Fibroblast of lung (primary cell): ENCODE measurements at places on chromosomes 2 and 18. TPM values are rescaled to one million over a fixed set of nuclear protein-coding genes. Genes with fewer than 3 reads are reported as not detected.

GRCh38 chr2:3667151-3667631, 9.2 kb downstream of the ALLC start:
- no peaks in the 10 kb centered on the region for H3K4me1 ChIP-seq
- DNase-seq, result peak; percentile 70
- peak overlapping the region; percentile 36 for H3K4me3 ChIP-seq
- H3K27me3 ChIP-seq, result no peaks in the 10 kb centered on the region
- H3K27ac ChIP-seq, result no peak overlapping the region

GRCh38 chr2:184644685-184645084, 46.4 kb downstream of the ZNF804A start:
- H3K27ac ChIP-seq, result no peak overlapping the region
- H3K36me3 ChIP-seq, result no peaks in the 10 kb centered on the region
- peaks cover 2% of the 10 kb centered on the region for H3K4me1 ChIP-seq
- no peak overlapping the region for H3K4me3 ChIP-seq
- DNase-seq, result peak; percentile 11

- H3K27me3 ChIP-seq, result no peaks in the 10 kb centered on the region
- H3K27ac ChIP-seq, result no peak overlapping the region
- H3K4me3 ChIP-seq, result no peak overlapping the region
- no peak for DNase-seq
- H3K4me1 ChIP-seq, result no peaks in the 10 kb centered on the region
Observed at GRCh38 chr18:12885500-12885899, 1.5 kb upstream of the PTPN2 start.

DNA sequence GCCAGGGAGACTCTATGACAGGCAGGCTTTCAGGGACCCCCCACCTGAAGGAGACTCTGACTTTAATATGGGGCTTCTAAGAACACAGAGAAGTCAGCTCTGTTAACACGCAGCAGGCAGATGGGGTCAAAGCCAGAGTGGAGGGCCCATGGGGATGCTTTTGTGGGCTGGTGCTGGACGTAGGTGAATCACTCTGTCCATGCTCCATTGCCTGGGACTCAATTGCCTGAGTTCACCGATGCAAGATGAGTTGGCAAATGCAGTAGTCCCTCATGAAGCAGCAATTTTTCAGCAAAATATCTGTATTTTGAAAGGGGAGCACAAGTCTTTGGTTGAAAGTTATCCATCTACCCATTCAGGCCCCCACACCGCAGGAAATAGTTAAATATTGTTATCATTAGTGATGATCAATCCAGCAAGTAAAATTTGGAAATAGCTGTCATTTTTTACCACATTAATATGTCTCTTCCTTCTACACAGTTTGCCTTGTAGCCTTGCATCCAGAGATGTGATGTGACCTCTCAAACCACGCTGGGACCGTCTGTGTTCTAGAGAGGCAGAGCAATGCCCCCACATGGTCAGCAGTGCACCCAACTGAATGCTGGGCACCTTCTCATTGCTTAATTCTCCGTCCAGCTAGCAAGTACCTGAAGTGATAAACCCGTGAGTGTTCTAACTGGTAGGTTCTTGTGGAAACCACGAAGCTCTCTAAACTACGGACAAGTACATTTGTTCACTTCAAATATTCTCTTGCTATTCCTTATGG, 34.8 kb upstream of the FAM110C start:
- no peak for DNase-seq

DNA sequence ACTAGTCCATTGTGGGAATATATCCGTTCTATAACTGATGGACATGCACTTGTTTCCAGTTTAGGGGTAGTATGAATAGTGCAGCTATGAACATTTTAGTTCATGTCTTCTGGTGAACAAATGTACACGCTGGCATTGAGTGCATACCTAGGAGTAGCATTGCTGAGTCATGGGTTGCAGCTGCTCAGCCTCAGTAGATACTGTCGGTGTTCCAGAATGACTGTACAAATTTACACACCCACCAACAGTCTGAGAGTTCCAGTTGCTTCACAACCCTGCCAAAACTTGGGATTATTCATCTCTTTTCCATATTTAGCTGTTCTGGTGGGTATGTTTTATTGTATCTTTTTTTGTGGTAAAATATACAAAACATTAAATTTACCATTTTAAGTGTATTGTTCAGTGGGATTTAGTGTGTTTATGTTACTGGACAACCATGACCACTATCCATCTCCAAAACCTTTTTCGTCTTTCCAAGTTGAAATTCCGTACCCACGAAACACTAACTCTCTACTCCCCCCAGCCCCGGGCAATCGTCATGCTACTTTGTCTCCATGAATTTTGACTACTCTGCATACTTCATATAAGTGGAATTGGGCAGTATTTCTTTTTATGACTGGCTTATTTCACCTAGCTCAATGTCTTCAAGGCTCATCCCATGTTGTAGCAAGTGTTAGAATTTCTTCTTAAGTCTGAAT, 281.0 kb downstream of the PRKCE start:
- no peak overlapping the region for H3K4me3 ChIP-seq
- no peaks in the 10 kb centered on the region for H3K27me3 ChIP-seq
- peaks cover 11% of the 10 kb centered on the region for H3K4me1 ChIP-seq
- no peak overlapping the region for H3K27ac ChIP-seq
- no peaks in the 10 kb centered on the region for H3K36me3 ChIP-seq
- DNase-seq, result peak; percentile 89

- H3K4me3 ChIP-seq, result no peak overlapping the region
- no peaks in the 10 kb centered on the region for H3K4me1 ChIP-seq
- no peak overlapping the region for H3K27ac ChIP-seq
- no peak for DNase-seq
- peaks cover 2% of the 10 kb centered on the region for H3K27me3 ChIP-seq
- H3K36me3 ChIP-seq, result no peaks in the 10 kb centered on the region
Observed at GRCh38 chr2:234081970-234082822, 31.7 kb downstream of the SPP2 start.

DNA sequence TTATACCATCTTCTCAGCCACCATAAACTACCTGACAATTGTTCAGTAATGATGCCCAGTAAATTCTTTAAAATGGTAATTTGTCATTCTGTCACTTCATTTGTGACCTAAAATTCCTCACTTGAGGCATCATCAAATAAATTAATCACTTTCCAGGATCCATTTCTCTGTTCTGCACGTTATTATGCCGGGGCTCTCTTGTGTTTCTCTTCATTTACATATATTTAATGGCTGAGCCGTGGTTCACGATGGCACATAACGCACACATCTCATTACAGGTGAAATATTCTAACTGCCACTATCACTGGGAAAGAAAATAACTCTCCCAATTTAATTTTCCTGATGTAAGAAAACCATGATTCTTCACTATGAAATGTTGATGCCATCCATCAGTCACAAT, 529.6 kb downstream of the NR4A2 start:
- H3K4me1 ChIP-seq, result no peaks in the 10 kb centered on the region
- no peak overlapping the region for H3K27ac ChIP-seq
- H3K27me3 ChIP-seq, result no peaks in the 10 kb centered on the region
- DNase-seq, result no peak

DNA sequence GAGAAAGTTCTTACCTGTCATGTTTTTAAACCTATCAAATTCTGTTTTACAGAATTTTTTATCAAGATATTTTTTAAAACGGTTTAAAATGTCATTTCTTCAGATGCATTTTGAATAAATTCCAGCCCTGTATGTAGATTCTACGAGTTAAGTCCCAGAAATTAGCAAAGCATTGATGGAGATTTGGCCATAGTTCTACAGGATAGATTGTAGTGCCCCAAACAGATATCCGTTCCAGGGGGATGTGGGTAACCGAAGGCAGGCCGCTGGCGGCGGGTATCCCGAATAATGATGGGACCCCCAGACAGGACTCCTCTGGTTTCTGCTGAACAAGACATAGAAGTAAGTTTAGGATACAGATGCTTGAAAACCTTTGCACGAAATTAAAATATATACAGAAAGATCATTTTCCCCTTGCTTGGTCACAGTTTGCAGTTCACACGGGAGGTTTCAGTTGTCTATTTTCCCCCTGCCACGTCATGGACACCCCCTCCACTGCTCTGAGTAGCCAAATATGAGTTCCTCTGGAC, 755 bp downstream of the NOL4 start:
- no peaks in the 10 kb centered on the region for H3K36me3 ChIP-seq
- no peaks in the 10 kb centered on the region for H3K4me1 ChIP-seq
- no peak overlapping the region for H3K4me3 ChIP-seq
- peaks cover 36% of the 10 kb centered on the region for H3K27me3 ChIP-seq
- no peak for DNase-seq
- H3K27ac ChIP-seq, result no peak overlapping the region

Gene GCKR
- 0.26 and 0.50 TPM in 2 replicates for total RNA-seq

GRCh38 chr2:10537522-10538199, 89.5 kb upstream of the ODC1 start:
- DNase-seq, result no peak
- no peaks in the 10 kb centered on the region for H3K36me3 ChIP-seq
- H3K27ac ChIP-seq, result no peak overlapping the region
- H3K4me3 ChIP-seq, result no peak overlapping the region
- H3K4me1 ChIP-seq, result no peaks in the 10 kb centered on the region

Gene ZSWIM2
- total RNA-seq, result under 0.01 TPM in 1 of 2 replicates, not detected in the other

GRCh38 chr2:202267495-202267894, 1.9 kb downstream of the NOP58 start:
- no peaks in the 10 kb centered on the region for H3K4me1 ChIP-seq
- no peaks in the 10 kb centered on the region for H3K36me3 ChIP-seq
- peak; percentile 21 for DNase-seq
- H3K27me3 ChIP-seq, result no peaks in the 10 kb centered on the region
- H3K27ac ChIP-seq, result peak overlapping the region; percentile 51
- H3K4me3 ChIP-seq, result peak overlapping the region; percentile 88

DNA sequence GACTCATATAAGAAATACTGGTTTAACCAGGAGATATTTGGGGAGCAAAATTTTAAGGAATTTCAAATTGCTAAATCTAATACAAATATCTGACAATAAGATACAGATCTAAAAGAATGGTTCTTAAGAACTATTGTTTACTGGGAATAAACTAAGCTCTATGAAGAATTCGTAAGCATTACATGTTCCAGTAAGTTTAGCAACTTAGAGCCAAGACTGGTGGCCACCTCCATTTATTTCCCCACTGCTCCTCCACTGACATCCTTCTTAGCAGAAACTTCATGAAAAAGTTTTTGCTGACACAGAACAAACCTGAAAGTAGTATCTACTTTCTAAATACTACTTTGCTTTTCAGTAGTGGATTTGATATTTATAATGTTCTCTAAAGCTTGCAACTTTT, 83.0 kb downstream of the ACSL3 start:
- H3K36me3 ChIP-seq, result no peaks in the 10 kb centered on the region
- peaks cover 2% of the 10 kb centered on the region for H3K4me1 ChIP-seq
- H3K27ac ChIP-seq, result no peak overlapping the region
- H3K4me3 ChIP-seq, result no peak overlapping the region
- H3K27me3 ChIP-seq, result no peaks in the 10 kb centered on the region

DNA sequence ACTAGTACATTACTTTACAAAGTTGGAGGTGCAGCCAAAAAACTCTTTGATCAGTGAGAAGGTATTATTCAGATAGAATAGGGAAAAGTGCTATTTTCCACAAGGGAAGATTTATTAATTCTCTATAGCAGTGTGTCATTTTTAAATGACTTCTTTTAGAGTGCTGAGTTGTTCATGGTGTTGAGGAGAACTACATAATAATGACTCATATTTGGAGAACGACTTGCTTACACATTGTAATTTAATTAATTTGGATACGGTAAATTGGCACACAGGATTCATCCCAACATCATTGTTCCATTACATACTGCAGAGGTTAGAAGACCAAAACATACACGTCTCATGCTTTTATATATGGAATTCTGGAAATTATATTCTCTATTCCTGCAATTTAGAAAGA, 22.1 kb upstream of the MAP2 start:
- no peak overlapping the region for H3K4me3 ChIP-seq
- no peaks in the 10 kb centered on the region for H3K36me3 ChIP-seq
- H3K27me3 ChIP-seq, result no peaks in the 10 kb centered on the region
- DNase-seq, result no peak
- no peak overlapping the region for H3K27ac ChIP-seq
- H3K4me1 ChIP-seq, result no peaks in the 10 kb centered on the region

Gene TXNDC2
- total RNA-seq, result not detected in 2 replicates

DNA sequence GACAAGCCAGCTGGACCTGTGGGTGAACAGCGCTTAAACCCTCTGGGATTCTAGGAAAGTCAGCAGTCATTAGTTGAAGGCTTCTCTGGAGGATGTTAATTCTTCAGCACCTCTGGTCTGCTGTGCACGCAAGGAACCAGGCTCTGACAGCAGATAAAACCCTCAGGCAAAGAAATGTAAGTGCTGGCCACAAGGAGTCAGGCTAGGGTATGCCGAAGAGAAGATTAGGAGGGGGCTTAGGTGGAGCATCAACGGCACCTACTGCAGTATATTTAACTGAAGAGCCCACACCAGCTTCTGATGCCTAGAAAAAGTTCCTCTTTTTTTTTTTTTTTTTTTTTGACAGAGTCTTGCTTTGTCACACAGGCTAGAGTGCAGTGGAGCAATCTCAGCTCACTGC, 304.2 kb upstream of the MC4R start:
- no peaks in the 10 kb centered on the region for H3K36me3 ChIP-seq
- H3K27me3 ChIP-seq, result no peaks in the 10 kb centered on the region
- no peak overlapping the region for H3K27ac ChIP-seq

Gene PIAS2
- 12.8 and 14.4 TPM in 2 replicates for total RNA-seq

DNA sequence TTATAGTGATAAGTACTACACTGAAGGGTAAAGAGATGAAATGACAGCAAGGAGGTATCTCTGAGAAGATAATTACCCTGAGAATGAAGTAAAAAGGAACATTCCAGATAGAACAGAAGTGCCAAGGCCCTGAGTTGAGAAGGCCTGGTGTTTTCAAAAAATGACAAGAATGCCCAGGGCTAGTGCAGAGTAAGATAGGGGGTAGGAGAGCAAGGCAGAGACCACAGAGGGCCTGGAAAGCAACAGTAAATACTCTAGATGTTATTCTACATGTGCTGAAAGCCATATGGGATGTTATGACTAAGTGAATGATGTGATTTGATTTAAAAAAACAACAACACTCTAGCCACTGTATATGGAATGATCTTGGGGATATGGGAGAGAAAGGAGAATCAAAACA, 52.3 kb downstream of the BAZ2B start:
- no peaks in the 10 kb centered on the region for H3K36me3 ChIP-seq
- H3K4me3 ChIP-seq, result no peak overlapping the region
- DNase-seq, result peak; percentile 57
- no peak overlapping the region for H3K27ac ChIP-seq
- no peaks in the 10 kb centered on the region for H3K27me3 ChIP-seq

GRCh38 chr2:213279971-213280370, 4.3 kb upstream of the SPAG16 start:
- no peaks in the 10 kb centered on the region for H3K36me3 ChIP-seq
- H3K27me3 ChIP-seq, result no peaks in the 10 kb centered on the region
- no peak overlapping the region for H3K4me3 ChIP-seq

GRCh38 chr2:218963601-218964000, 4.1 kb downstream of the CDK5R2 start:
- peaks cover 12% of the 10 kb centered on the region for H3K4me1 ChIP-seq
- no peaks in the 10 kb centered on the region for H3K36me3 ChIP-seq
- peak overlapping the region; percentile 19 for H3K4me3 ChIP-seq
- peaks cover 29% of the 10 kb centered on the region for H3K27me3 ChIP-seq
- DNase-seq, result no peak

Gene CD8A
- total RNA-seq, result not detected in 2 replicates

- H3K36me3 ChIP-seq, result no peaks in the 10 kb centered on the region
- H3K27ac ChIP-seq, result no peak overlapping the region
- no peak overlapping the region for H3K4me3 ChIP-seq
- H3K4me1 ChIP-seq, result peaks cover 3% of the 10 kb centered on the region
- DNase-seq, result no peak
- H3K27me3 ChIP-seq, result no peaks in the 10 kb centered on the region
Observed at GRCh38 chr2:236865052-236865451, 220.6 kb upstream of the COPS8 start.

Gene ARHGAP28
- 27.2 and 35.0 TPM in 2 replicates for total RNA-seq

- no peak overlapping the region for H3K4me3 ChIP-seq
- no peaks in the 10 kb centered on the region for H3K4me1 ChIP-seq
- no peak overlapping the region for H3K27ac ChIP-seq
- DNase-seq, result no peak
Observed at GRCh38 chr2:62968168-62968567, 82.5 kb upstream of the OTX1 start.
